ENCODE measurements at places on chromosomes 5 and 9. TPM values are rescaled to one million over a fixed set of nuclear protein-coding genes. Genes with fewer than 3 reads are reported as not detected.

Gene MAPK9
- total RNA-seq: 37.9 TPM

Gene DOCK2
- 18.3 TPM for total RNA-seq

Gene FBXO4
- 8.8 TPM for total RNA-seq

Gene STXBP1
- 13.0 TPM for total RNA-seq

Gene MGAT4B
- 661 TPM for total RNA-seq

Gene KIF12
- total RNA-seq: 21.8 TPM

Gene NXNL2
- not detected for total RNA-seq

Gene ISL1
- 0.41 TPM for total RNA-seq

Gene CDH18
- total RNA-seq: not detected

Gene TMEM267
- 0.60 TPM for total RNA-seq

Gene FBLL1
- not detected for total RNA-seq

GRCh38 chr5:51276250-51276649 is 107.0 kb upstream of the ISL1 start:
- no peaks in the 10 kb centered on the region for H3K36me3 ChIP-seq
- no peak overlapping the region for H3K27ac ChIP-seq
- no peaks in the 10 kb centered on the region for H3K27me3 ChIP-seq
- DNase-seq: no peak
- H3K4me1 ChIP-seq: no peaks in the 10 kb centered on the region

DNA sequence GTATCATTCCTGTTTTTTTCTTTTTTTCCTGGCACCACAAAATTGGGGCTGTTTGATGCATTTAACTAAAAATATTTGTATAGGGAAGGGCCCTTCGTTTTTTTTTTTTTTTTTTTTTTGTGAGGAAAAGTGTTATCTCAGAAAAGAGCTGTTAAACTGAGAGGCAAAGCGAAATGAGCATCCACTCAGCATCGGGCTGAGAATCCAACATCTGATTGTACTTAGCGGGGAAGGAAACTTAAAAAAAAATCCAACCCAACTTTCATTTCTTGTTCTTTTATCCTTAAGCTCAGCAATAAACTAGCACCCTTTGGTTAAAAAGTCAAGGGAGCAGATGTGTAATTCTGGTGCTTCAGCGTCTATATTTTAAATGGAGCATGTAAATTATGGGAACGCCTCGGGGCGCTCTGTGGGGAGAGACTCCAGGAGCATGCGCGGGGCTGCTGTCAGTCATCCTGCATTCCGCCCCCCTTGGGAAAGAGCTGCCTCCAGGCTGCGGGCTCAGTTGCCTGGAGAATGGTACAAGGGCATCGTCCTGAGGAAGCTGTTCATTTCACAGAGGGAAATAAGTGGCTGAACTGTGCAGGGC is 33.3 kb downstream of the DMRT2 start:
- no peaks in the 10 kb centered on the region for H3K36me3 ChIP-seq
- H3K4me1 ChIP-seq: no peaks in the 10 kb centered on the region
- no peak overlapping the region for H3K27ac ChIP-seq
- peak; percentile 26 for DNase-seq

- peaks cover 6% of the 10 kb centered on the region for H3K4me1 ChIP-seq
- no peaks in the 10 kb centered on the region for H3K36me3 ChIP-seq
- no peak overlapping the region for H3K27ac ChIP-seq
- DNase-seq: no peak
- no peaks in the 10 kb centered on the region for H3K27me3 ChIP-seq
Observed at GRCh38 chr5:40801771-40802562, 3.8 kb upstream of the PRKAA1 start.

GRCh38 chr5:122354293-122354692 is 42.3 kb downstream of the SNCAIP start:
- H3K27me3 ChIP-seq: no peaks in the 10 kb centered on the region
- no peak overlapping the region for H3K4me3 ChIP-seq
- no peak overlapping the region for H3K27ac ChIP-seq
- DNase-seq: no peak
- no peaks in the 10 kb centered on the region for H3K36me3 ChIP-seq
- H3K4me1 ChIP-seq: no peaks in the 10 kb centered on the region

DNA sequence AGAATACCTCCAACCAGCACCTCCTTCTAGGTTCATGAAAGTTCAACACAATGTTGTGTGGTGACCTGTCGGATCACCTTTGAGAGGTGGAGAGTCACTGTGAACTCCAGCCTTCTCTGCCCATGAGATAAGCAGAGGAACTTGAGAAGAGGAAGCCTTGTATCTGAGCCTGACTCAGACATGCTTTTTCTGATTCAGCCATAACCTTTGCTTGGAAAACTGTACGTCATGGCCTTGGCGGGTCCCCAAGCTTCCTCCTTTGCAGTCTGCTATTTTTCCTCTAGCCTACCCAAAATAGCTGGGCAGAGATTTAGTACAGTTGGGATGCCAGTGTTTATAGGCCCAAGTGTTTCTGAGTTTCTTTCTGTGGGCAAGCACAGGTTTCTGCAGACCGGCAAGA is 274.7 kb downstream of the CETN3 start:
- no peak overlapping the region for H3K27ac ChIP-seq
- H3K36me3 ChIP-seq: no peaks in the 10 kb centered on the region
- no peaks in the 10 kb centered on the region for H3K4me1 ChIP-seq
- H3K27me3 ChIP-seq: no peaks in the 10 kb centered on the region
- no peak overlapping the region for H3K4me3 ChIP-seq

DNA sequence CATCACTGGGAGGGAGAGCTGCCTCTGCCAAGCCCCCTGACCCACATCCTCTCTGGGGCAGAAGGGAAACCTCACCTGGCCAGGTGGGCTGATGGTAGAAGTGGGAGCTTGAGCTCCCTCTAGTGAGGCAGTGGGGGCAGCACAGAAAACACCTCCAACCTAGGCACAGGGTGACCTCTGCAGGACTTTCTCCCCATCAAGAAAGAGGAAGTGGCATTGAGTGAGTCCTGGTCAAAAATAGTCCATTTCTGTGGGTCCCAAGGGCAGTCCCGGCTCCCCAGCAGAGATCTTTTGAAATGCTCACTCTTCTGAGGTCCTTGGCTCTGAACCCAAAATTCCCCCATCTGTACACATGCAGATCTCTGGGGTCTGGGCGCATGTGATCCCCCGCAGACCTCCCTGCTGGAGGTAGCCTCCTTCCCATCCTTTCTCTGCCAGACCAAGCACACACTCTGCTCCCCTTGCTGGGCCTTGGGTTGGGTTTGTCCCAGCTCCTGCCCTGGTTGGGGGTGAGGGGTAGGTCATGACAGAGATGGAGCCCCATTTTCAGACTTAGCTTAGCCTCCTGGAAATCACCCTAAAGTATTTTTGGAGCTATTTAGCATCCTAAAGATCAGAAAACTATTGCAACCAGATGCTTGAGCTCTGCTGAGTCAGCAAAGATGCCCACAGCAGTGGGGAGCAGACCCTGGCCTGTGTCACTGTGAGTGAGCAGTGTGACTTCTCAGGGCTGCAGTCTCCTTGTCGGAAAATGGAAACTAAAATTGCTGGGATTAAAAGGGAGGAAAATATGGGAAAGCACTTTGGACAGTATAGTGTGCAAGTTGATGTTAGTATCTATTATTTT is 41.6 kb upstream of the LCP2 start:
- H3K27ac ChIP-seq: no peak overlapping the region
- H3K36me3 ChIP-seq: no peaks in the 10 kb centered on the region
- DNase-seq: peak; percentile 33
- H3K4me3 ChIP-seq: no peak overlapping the region
- H3K27me3 ChIP-seq: no peaks in the 10 kb centered on the region
- peaks cover 6% of the 10 kb centered on the region for H3K4me1 ChIP-seq

GRCh38 chr5:14240359-14240758 is 97.2 kb downstream of the TRIO start:
- DNase-seq: no peak
- no peaks in the 10 kb centered on the region for H3K4me1 ChIP-seq
- H3K27ac ChIP-seq: peak overlapping the region; percentile 19
- no peak overlapping the region for H3K4me3 ChIP-seq
- H3K27me3 ChIP-seq: no peaks in the 10 kb centered on the region

- H3K36me3 ChIP-seq: peaks cover 10% of the 10 kb centered on the region
- H3K27me3 ChIP-seq: no peaks in the 10 kb centered on the region
- peak overlapping the region; percentile 63 for H3K27ac ChIP-seq
- peak overlapping the region; percentile 51 for H3K4me3 ChIP-seq
- no peak for DNase-seq
Observed at GRCh38 chr9:130694205-130694604, 625 bp downstream of the EXOSC2 start.

- no peaks in the 10 kb centered on the region for H3K27me3 ChIP-seq
- H3K36me3 ChIP-seq: no peaks in the 10 kb centered on the region
- H3K4me3 ChIP-seq: no peak overlapping the region
Observed at GRCh38 chr5:170755679-170756456, 27.7 kb upstream of the GABRP start.

DNA sequence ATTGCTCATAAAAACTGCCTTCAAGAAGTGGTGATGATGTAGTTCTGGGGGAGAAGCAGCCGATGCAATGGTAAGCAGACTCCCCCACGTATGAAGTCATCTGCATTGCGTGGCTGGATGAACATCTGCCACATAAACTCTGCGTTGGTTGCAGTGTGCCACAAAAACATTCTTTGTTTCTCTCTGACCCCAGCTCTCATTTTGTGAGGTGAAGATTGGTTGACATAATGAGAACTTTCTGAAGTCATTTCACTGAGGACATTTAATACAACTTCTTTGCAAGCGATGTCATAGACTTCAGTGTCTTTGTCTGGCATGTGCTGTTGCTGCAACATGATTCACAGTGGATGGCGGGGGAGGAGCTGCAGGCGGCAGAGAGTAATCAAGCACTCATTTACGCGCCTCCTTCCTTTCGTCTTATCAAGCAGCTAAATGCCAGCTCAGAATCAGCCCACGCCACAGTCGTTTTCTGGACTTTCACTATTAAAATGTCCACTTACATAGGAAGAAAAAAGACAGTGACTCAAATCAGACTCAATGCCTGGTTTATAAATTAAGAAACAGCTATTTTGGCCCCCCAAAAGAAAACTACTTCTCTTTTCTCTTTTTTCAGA is 91.5 kb upstream of the NFIL3 start:
- H3K27me3 ChIP-seq: no peaks in the 10 kb centered on the region
- DNase-seq: no peak
- no peak overlapping the region for H3K4me3 ChIP-seq
- H3K4me1 ChIP-seq: no peaks in the 10 kb centered on the region
- H3K27ac ChIP-seq: no peak overlapping the region
- H3K36me3 ChIP-seq: no peaks in the 10 kb centered on the region
